ENCODE measurements at places on chromosomes 1 and 21. TPM values are rescaled to one million over a fixed set of nuclear protein-coding genes. Genes with fewer than 3 reads are reported as not detected.

DNA sequence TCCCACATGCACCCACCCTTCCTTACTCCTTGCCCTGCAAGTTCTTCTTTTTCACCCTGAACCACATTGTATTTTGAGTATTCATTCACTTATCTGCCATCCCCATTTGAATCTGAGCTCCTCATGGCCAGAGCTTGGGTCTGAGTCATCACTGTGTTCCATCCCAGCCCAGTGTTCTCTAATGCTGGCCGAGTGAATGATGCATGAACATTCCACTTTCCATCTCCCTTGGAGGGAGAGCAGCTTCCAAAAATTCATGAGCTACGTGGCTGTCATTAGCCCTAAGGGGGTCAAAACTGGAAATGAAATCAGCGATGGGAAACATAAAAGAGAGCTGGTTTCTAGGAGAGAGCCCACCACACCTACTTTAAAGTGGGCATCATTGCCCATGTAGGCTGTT is 187.0 kb upstream of the USP24 start:
- DNase-seq, result no peak

PEX11B gene
- 24.7 TPM for total RNA-seq

TBX19 gene
- total RNA-seq, result 0.29 TPM

TENT5C gene
- total RNA-seq, result under 0.01 TPM

- no peak for DNase-seq
These were observed 177.2 kb downstream of the NFIA start for GRCh38 chr1:61259379-61260148.

GRCh38 chr21:42539931-42540343 is 26.3 kb downstream of the SLC37A1 start:
- no peak for DNase-seq

DNA sequence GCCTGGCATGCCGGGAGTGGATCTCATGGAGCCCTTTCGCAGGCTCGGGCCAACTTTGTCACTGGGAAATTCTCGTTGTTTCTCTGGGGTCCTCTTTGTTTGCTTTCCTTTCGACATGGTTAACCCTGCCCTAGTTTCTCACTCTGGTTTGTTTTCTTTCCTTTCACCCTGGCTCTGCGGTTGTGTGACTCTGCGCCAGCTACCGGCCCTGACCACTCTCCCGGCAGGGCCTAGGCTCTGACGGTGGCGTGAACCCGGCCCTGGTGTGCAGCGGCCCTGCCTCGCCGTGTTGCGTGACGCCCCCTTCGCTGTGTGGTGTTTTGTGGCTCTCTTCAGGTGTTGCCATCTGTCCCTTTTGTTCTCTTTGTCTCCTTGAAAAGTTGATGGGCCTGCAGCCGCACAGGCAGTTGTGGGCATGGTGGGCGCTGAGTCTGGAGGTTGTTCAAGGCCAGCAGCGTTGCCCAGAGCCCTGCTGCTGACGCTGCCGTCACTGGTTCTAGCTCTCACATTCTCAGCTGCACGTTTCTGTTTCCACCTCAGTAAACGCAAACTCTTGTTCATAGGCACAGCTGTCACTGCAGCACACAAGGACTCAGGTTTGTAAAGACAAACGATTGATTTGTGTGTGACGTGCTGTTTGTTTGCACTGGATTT is 64.6 kb upstream of the DIP2A start:
- no peak for DNase-seq

DNA sequence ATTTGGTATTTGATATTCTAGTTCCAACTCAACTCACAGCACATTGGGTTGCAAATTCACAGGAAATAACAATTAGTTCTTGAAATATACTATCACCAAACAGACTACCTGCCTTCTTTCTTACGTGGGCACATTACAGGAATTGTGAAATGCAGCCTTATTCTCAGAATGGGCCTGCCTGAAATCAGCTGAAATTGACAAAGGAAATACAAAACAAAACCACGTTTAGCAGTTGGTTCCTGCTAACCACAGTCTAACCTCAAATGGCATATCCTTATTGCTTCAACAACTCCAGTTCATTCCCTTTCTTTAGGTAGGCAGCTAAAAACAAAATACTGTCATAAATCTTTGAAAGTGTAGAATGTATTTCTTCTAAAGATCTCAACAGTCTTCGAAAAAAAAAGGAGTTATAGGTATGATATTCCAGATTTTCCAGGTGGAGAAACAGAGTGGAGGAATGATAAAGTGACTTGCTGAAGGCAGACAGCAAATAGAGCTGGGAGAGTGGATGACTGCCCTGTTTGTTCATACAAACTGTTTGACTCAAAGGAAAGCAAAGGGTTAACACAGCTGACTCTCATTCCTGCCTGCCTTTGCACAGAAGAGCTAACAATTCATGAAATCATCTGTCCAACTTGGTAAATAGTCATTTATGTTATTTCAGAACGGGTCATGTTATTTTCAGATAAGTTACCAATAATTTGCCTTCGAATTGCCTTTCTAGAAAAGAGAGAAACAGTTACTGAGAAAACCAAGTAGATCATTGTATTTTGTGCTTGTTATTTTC is 1.6 kb upstream of the GREM2 start:
- no peak for DNase-seq

GRCh38 chr1:217687511-217687910 is 56.4 kb downstream of the SPATA17 start:
- DNase-seq, result no peak

SELP gene
- not detected for total RNA-seq

- DNase-seq, result no peak
These were observed 46.6 kb downstream of the TTC3 start for GRCh38 chr21:37119421-37120218.

- DNase-seq, result no peak
These were observed 171.6 kb downstream of the S1PR1 start for GRCh38 chr1:101408212-101409042.

RNU1-2 gene
- total RNA-seq, result under 0.01 TPM

GRCh38 chr1:29835874-29836273 is 599.6 kb downstream of the PTPRU start:
- DNase-seq, result no peak

- DNase-seq, result peak; percentile 82
These were observed 16.4 kb upstream of the CGN start for GRCh38 chr1:151494741-151495281.

- DNase-seq, result no peak
These were observed 23.2 kb upstream of the LRP8 start for GRCh38 chr1:53350853-53351767.

DNA sequence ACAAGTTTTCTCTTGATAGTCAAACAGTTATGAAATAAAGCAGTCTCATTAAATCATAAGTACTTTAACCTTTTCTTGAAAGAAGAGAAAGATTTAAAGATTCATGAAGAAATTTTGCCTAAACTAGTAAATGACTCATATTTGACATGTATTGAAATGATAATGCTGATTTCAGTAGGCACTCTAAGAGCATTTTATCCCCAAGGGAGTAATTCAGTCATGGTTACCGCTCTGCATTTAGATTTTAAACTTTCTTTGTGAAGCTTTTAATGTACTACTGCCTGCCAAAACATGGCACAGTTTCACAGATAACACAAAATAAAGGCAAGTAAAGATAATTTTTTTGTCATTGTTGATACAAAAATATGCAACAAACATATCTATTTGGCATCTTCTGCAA is 6.8 kb downstream of the USH2A start:
- no peak for DNase-seq

DNA sequence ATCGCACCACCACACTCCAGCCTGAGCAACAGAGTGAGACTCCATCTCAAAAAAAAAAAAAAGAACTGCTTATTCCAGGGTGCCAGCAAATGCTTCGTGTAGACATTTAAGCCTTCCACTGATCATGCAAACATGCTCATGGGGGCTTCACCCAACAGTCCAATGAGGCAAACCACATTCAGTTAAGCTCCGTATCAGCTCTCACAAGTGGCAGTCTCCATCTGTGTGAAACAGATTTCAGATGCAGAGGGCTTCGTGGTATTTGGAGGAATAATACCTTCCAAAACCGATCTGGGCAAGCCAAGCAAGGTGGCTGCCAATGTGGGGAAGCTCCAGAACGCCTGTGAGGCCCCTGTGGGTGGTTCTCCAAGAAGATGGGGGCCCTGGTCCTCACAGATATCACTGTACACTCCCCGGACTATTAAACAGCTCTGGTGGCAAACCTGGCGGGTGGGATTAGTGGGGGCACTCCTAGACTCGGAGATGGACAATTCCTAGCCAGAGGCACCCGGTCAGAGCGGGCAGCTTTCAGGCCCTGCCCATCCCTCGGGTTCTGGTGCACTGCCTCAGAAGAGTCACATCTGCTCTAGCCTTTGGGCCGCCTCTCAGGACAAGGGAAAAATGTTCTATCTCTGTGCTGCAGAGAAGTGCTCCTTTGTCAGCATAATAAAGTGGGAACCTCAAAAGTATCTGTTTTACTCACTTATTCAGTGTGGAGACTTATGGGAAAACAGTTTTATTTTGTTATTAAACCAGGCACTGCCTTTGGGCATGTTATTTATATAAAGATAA is 10.2 kb downstream of the CREG1 start:
- DNase-seq, result no peak

Data from epithelial cell of proximal tubule (primary cell).